ENCODE measurements at places on chromosomes 2 and 18.

GRCh38 chr2:48709096-48710034 is 46.2 kb downstream of the LHCGR start:
- no peak for DNase-seq

DNA sequence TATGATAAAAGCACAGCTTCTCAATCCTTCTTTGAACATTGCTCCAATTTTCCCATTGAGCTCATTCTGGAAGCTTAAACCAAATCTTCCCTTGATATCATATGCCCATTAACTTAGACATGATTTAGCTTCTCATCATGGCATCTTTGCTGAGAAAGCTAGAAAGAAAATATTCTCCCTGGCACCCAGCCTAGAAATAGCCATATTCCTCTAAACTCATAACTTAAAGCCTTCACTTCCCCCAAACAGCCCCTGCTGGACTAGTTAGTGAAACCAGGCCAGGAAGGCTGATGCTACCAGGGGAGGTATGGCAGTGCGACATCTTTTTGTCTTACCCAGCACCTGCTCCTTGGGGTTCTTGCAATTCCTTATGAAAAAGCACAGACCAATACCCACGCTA is 4.3 kb downstream of the AAK1 start:
- DNase-seq: no peak

DNA sequence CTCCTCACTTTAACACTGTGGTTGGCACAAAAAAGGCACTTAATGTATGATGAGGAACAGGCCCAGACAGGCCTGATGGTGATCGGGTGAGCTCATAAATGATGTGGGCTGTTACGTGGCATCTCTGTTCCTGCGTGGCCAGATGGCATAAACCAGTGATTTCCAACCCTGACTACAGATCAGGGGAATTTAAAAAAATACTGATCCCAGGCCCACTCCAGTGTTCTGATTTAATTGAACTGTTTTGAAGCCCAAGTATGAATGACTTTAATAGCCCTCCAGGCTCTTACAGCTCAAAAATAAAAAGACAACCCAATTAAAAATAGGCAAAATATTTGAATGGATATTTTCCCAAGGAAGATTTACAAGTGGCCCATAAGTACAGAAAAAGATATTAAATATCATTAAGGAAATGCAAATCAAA is 48.2 kb downstream of the LIPG start:
- no peak for DNase-seq

DNA sequence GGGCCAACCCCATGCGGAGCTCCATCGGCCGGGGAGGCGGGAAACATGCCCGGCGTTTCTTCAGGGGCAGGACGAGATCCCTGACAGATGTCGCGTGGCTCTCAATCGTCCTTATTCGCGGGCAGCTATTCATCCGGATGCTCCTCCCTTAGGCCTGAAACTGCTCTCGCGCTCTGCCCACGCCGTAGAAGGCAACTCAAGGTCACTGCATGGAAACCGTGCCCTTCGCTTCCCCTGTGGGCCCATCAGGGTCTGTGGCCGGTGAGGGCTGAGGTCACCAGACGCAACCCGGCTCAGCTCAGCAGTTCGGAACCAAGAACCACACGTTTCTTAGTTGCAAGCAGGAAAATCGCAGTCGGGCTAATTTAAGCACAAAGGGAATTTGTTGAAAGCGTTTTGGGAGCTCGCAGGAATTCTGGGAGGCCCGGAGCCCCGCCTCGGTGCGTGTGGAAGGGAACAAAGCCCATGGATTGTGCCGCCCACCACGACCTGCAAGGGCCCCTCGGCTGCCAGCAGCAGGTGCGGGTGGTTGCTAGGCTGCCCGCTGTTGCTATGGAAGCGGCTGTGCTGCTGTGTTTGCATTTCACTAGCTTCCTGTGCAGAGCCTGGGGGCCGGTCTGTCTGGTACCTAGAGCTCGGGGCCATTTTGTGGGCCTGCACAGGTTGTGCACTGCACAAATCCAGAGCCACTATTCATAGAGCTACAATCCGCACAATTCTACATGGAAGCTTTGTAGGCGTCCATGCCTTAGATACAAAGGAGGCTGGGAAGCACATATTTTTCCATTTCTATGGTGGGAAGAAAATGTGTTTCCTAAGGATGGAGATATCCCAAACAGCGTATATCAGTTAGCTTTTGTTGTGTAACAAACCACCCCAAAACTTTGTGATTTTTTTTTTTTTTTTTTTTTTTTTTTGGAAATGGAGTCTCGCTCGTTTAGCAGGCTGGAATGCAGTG is 6.0 kb upstream of the ALLC start:
- peak; percentile 86 for DNase-seq

DNA sequence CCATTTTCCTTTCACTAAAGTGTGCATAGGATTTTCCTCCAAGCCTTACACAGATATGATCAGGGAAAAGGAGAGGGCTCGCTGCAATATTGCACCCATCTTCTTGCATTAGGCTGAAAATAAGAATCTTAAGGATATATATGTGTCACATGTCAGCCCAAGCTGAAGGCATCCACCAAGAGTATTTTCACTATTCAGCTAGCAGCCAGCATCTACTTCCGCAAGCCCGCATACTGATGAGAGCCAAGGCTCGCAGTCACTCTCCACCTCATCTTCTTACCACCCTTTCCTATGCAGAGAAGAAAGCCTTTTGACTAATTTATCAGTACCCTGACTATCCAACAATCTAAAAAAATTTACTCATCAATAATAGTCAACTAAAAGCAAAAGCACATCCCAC is 6.1 kb downstream of the TMEM163 start:
- DNase-seq: no peak

DNA sequence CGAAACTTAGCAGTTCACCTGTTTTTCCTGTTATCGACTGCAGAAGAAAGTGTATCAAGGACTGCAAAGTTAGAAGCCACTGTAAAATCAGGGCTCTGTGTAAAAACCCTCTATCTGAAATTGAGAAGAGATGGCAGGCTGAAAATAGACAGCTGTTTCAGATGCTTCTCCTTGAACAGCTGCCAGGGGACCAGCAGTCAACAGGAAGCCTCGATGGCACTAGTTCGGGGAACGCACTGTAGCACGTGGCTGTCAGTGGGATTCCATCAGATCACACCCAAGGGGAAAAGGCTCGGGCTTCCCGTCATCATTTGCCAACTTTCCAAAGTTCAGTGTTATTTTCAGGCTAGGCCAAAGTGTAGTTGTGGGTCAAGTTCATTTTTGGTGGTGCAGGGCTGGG is 316.9 kb downstream of the TXNL1 start:
- DNase-seq: no peak

- DNase-seq: no peak
These were observed 301.3 kb upstream of the ID2 start for GRCh38 chr2:8380566-8380965.

DNA sequence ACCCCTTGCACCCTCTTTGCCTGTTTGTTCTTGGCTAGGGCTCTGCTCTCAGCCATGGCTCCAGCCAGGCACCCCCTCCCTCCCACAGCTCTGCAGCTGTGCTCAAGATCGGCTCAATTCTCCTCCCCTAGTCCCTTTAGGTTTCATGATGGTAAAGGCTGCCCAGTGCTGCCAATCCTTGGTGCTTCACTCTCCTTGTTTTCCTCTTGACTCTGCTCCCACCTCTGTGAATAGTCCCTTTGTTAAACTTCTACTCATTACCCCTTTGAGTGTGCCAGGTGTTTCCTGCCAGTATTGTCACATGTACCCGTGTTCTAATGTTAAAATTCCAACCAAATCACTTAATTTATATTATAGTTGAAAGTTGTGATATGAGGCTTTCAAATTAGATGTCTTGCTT is 101.0 kb upstream of the CERS6 start:
- no peak for DNase-seq
